ENCODE measurements at places on chromosomes 1 and 21.

- DNase-seq, result no peak
Measured at GRCh38 chr1:246270236-246270635, 236.8 kb downstream of the SMYD3 start.

DNA sequence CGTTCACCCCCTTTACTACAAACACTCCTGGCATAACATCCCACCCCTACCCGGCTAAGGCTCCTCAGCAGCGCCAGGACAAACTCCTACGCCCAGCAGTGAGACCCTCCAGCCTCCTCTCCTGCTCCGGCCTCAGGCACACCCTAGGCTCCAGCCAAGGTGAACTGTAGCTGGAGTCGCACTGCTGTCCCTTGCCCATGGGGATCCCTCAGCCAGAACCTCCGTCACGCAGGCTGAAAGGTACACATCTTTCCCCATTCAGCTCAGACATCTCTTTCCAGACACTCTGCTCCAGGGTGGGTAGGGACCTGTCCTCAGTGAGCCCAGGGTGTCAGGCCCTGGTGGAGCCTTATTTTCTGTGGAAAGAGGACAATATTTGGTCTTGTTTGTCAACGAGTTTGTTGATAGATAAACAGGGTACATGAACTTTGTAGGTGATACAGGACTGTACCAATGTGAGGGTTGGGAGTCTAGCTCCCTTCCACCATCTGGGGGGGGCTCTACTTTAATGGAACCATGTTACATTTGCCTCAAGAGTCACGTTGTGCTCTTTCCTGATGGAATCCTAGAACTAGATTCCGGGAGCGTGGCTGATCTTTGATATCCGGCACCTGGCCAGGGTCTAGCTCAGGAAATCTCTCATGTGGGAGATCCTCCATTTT, 56.5 kb upstream of the SSBP3 start:
- no peak for DNase-seq

GRCh38 chr1:198638894-198639635, at the start of gene PTPRC:
TSS of gene PTPRC (plus strand) at chr1:198639040. CDS start at chr1:198639269, 229 bp downstream.
- DNase-seq, result no peak

GRCh38 chr1:228004856-228005462, 1.8 kb upstream of the WNT3A start:
- DNase-seq, result no peak

DNA sequence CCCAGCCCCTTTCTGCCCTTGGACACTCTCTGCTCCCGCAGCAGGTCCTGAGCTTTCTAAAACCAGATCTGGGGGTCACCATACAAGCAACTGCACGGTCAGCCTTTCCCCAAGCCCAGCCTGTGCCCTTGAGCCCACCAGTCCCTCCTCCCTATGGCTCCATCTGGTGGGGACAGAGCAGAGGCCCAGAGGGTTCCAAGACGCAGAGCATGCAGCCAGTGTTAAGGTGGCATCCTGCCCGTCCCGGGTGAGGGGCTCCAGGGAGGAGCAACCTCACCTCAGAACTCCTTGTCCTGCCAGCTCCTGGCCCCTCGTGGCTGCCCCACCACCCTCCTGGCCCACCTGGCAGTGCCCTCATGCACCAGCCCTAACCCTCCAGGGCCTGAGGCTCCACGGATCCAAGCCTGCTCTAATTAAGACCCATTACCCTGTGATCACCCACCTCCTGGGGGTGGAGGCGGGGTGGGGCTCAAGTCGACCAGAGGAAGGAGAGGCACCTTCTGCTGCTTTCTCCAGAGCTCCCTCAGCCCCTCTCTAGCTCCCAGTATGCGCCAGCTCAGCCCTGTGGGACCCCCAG, 8.5 kb downstream of the CHD5 start:
- DNase-seq, result no peak

DNA sequence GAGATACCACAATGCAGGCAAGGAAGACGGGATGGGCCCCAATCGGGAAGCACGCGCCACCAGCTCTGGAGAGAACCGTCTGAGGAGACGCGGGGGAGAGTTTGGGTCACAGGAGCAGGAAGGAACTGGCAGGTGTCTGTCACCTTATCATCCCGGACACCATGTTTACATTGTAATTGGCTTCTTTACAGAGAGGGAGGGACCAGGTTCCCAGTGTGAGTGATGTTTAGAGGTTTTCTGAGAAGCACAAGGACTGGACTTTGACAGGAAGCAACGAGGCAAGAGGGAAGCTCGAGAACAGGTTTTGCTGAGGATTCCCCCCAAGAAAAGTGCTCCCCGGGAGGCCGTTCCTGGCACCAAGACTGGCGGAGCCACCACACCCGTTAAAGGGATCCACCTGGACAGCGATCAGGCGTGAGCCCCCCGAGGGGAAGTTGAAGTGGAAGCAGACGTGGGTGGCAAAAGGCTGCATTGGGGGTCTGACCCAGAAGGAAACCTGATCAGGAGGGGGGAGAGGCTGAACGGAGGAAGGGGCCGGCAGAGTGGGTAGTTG, 957 bp downstream of the EPS15 start:
- DNase-seq, result no peak

DNA sequence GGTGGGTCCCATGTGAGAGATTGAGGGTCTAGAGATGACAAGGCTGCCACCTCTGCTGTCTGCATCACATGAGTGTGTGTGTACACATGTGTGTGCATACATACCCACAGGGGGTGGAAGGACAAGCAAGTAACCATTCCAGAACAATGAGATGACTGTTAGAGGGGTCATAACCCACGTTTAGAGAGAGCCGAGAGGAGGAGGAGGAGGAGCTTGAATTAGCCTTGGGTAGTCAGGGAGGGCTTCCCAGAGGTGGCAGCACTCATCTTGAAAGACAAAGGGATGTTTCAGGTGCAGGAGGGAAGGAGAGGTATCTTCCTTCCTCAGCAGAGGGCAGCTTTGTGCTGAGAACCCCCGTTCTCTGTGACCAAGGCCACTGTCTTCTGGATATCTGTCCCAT, 21.3 kb downstream of the TNFRSF1B start:
- no peak for DNase-seq

GRCh38 chr21:31837041-31837440, 35.8 kb upstream of the HUNK start:
- DNase-seq, result no peak

- DNase-seq, result no peak
Measured at GRCh38 chr1:111585447-111586086, 34.0 kb upstream of the RAP1A start.

- peak; percentile 59 for DNase-seq
Measured at GRCh38 chr1:19918057-19918456, 5.4 kb downstream of the PLA2G2E start.

GRCh38 chr1:6409053-6409452, 10.7 kb downstream of the HES2 start:
- no peak for DNase-seq

DNA sequence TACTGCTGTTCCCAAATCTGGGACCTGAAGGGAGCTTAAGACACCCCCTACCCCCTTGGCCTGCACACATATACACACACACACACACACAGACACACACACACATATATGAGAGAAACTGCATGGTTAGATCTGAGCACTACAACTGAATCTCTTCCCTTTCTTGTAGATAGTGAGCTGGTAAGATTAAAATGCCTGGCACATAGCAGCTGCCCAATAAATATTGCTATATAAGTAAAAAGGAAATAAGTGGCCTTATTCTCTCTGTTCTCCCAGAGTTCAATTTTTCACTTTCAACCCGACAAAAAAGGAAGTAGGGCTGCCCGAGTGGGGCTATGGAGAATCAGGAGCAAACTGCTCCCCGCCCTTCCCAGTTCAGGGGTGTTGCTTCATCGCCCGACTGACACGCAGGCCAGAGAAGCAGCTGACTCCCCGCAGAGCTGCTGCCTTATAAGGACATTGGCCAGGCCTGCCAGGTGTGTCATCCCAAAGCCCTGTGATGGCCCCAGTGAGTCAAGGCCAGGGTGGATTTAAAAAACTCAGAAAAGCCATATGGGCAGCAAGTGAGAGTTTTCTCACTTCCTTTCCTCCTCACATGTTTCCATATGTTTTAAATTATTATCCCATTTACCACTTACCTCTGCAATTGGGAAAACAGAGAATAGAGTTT, 106.5 kb upstream of the SLC44A3 start:
- peak; percentile 90 for DNase-seq

DNA sequence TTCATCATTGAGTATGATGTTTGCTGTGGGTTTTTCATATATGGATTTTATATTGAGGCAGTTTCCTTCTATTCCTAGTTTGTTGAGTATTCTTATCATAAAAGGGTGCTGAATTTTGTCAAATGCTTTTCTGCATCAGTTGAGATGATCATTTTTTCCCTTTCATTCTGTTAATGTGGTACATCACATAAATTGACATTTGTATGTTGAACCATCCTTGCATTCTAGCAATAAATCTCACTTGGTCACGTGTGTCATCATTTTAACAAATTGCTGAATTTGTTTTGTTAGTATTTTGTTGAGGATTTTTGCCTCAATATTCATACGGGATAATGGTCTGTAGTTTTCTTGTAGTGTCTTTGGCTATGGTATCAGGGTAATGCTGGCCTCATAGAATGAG, 19.9 kb downstream of the TTC34 start:
- no peak for DNase-seq

DNA sequence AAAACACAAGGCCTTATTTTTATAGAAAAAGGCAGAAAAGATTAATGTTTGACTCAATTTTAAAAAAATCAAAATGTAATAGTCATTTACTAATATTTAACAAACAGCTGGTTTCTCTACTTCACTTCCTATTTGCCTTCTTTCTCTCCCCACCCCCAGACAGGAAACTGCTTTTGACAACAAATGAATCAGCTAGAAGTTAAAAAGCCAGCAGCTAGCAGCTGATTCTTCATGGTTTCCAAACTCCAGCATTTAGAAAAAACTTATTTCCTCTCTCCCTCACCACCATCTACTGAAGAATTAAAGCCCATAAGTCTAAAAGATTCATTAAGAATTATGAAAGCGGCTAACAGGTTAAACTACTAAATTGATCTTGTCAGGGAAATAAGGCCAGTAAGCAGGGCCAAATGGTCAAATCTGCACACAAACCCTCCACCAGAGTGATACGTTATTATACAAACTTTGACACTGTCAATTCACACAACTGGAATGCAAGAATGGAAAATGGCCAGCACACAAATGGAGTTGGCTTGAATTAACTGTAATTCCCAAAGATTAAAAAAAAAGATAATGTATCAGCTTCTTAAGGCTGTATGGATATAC, 4.0 kb downstream of the WDR26 start:
- no peak for DNase-seq
